ENCODE measurements at places on chromosomes 13 and 19.

DNA sequence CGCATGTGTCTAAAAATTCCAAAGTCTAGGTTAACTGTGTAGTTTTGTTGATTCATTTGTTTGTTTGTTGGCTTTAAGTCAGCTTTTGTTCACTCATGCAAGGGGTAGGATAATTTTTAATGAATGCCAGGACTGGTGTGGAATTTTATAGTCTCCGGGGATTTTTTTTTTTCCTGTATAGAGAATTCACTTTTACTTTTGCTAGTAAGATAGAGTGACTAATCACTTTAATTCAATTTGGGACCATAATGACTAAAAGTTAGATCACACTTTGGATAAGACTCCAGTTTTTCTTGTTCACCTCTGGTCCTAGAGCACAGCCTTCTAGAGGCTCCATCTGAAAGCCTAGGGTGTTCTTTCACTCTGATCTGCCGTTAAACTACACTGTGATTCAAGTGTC is 1690.0 kb downstream of the PCDH9 start:
- DNase-seq, result no peak

GRCh38 chr13:40094056-40094455 is 438.6 kb downstream of the COG6 start:
- DNase-seq, result no peak

- no peak for DNase-seq
Measured at GRCh38 chr13:68810660-68811059, 1297.0 kb upstream of the ATXN8OS start.

- DNase-seq, result no peak
Measured at GRCh38 chr13:111217641-111218040, 102.5 kb downstream of the ARHGEF7 start.

DNA sequence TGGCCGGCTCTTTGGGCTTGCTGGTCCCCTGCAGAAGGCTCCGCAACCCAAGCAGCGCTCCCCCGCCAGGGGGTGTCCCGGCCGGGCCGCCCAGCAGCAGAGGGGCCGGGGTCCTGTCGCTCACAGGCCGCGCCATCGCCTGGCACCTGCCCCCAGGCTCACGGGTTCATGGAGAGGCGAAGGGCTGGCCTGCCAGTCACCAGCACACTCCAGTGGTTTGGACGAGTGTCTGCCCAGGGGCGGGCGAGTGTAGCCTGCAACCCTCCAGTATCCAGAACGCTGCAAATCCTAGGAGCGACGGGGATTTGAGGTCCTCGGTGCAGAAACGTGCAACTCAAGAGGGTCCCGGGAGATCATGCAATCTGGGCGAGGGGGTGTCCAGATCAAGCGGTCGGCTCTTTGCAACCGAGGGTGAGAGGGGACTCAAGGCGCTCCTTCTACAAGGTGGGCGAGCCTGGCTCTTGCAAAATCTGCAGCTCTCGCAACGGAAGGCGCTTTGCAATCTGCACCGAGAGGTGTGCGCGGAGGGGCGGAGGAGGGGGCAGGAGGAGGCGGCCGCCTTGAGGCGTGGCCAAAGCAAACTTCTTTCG is at the start of gene DBP:
DBP (minus strand) TSS at position 521 of the 590 bp plus-strand sequence; CDS start at position 136, 385 bp downstream.
- DNase-seq, result no peak

DNA sequence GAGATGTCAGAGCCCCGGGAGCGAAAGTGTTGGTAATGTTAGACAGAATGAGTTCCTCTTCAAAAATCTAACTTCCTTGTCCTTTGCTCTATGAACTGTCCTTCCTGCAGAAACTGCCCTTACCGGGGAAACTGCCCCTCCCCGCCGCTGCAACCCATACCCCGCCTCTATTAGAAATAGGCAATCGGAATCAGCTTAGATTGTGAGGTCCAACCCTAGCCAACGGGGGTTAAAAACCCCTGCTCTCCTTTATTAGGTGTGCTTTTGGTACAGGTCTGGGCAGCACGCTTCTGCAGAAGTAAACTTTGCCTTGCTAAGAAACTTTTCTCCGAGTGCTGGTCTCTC is 11.5 kb upstream of the CAPNS1 start:
- DNase-seq, result no peak
